ENCODE measurements at places on chromosomes 11 and 22. TPM values are rescaled to one million over a fixed set of nuclear protein-coding genes. Genes with fewer than 3 reads are reported as not detected.

Gene RTN4R
- total RNA-seq = 19.0 TPM

GRCh38 chr11:27139742-27140367 is 99.2 kb downstream of the BBOX1 start:
- H3K27ac ChIP-seq = no peak overlapping the region
- H3K36me3 ChIP-seq = peaks cover 46% of the 10 kb centered on the region
- H3K4me1 ChIP-seq = no peaks in the 10 kb centered on the region
- no peaks in the 10 kb centered on the region for H3K27me3 ChIP-seq
- no peak for DNase-seq

- H3K4me3 ChIP-seq = no peak overlapping the region
- no peaks in the 10 kb centered on the region for H3K27me3 ChIP-seq
- no peaks in the 10 kb centered on the region for H3K36me3 ChIP-seq
- H3K27ac ChIP-seq = no peak overlapping the region
Observed at GRCh38 chr22:49568751-49569285, 258.9 kb downstream of the BRD1 start.

DNA sequence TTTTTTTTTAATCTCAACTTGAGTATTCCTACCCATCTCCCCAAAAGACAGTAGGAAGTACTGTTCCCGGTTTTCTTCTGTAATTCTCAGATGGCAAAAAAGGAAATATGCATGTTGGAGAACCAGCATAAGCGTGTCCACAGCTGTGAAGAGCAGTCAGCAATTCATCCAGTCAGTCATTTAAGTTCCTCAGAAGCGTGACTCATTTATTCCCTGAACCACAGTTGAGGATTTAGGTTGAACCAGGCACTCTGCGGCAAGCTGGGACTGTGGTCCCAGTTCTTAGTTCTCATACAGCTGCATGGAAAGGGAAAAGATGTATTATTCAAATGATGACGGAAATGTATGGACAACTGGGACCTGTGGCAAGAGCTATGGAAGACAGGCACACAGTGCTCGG is 61.0 kb upstream of the MYO18B start:
- H3K27me3 ChIP-seq = no peaks in the 10 kb centered on the region
- no peak overlapping the region for H3K4me3 ChIP-seq
- H3K36me3 ChIP-seq = peaks cover 3% of the 10 kb centered on the region
- DNase-seq = no peak
- H3K27ac ChIP-seq = no peak overlapping the region
- H3K4me1 ChIP-seq = no peaks in the 10 kb centered on the region

DNA sequence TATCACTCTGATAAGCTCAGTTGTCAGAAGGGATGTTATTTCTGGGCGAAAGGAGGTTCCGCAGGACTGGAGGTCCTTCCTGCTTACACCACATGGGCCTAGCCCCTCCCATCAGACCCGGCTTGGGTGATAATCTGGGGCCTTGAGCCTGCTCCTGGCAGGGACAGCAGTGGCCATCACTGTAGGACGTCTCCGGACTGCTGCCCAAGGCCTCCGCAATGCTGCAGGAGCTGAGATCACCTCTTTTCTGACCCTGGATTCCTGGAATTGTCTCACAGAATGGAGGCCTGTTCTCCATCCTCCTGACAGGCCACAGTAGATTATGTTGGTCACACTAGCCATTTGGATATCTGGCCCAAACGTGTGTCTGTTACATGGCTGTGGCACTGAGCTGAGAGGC is 9.2 kb upstream of the BIK start:
- no peaks in the 10 kb centered on the region for H3K27me3 ChIP-seq
- peaks cover 29% of the 10 kb centered on the region for H3K4me1 ChIP-seq
- peaks cover 1% of the 10 kb centered on the region for H3K36me3 ChIP-seq
- no peak for DNase-seq

Data from neural crest cell (in vitro differentiated cells).